ENCODE measurements at places on chromosomes 1 and 21.
A peak's percentile ranks its signal among the peaks of the same experiment; 100 is the strongest.

- no peak for DNase-seq
Measured at GRCh38 chr1:237981223-237981622, 90.5 kb upstream of the ZP4 start.

- peak; percentile 10 for DNase-seq
Measured at GRCh38 chr21:40373761-40374160, 473.2 kb downstream of the DSCAM start.

- peak; percentile 80 for DNase-seq
Measured at GRCh38 chr1:156926175-156926574, 5.7 kb downstream of the LRRC71 start.

DNA sequence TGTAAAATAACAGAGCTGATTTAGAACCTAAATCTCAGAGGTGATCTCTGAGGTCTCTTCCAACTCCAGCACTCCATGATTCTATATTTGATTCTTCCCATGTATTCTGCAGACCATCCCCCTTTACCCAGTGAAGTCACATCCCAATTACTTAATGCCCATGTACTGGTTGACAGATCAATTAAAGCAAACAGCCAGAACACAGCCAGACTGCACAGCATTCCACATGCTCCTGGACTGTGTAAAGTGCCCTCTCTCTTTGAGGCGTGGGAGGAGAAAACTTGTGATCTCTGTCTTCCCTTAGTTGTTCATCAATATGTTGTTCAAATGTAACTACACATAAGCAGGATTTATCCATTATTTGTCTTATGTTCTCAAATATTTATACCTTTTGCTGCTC, 18.1 kb downstream of the NOS1AP start:
- DNase-seq, result no peak

- DNase-seq, result no peak
Measured at GRCh38 chr1:22118291-22118992, 24.5 kb downstream of the WNT4 start.

DNA sequence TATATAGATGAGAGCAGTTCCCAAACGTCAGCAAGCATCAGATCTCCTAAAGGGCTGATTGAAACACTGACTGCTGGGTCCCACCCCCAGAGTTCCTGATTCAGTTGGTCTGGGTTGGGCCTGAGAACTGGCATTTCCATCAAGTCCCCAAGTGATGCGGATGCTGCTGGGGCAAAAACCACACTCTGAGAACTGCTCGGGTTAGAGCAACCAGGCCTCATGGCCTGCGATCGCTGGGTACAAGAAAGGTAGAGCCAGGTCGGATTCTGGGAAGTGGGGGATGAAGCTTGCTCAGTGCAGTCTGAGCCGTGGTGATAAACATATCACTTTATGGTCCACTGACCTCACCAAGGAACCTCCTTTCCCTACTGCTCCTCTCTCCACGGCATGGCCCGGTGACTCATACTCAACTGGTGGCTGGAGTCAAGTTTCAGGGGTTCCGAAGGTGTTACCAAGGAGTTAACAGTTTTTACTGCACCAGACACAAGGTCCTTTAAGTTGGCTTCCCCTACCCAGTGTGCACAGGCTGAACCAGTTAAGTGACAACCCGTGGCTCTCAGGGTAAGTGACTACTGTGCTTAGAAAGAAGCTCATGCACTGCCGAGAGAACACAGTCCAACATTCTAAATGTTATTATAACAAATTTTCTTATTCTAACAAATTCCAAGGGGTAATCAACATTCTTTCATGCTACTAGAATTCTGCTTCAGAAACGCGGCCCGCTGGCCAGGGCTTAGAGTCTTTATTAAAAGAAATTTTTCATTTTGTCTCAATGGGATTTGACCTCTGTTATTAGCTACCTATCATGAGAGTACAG, 153.5 kb downstream of the TGFBR3 start:
- DNase-seq, result peak; percentile 67

- DNase-seq, result peak; percentile 64
Measured at GRCh38 chr1:91546301-91546581, 45.6 kb downstream of the CDC7 start.

- DNase-seq, result no peak
Measured at GRCh38 chr1:66729119-66729518, 23.1 kb upstream of the DYNLT5 start.

DNA sequence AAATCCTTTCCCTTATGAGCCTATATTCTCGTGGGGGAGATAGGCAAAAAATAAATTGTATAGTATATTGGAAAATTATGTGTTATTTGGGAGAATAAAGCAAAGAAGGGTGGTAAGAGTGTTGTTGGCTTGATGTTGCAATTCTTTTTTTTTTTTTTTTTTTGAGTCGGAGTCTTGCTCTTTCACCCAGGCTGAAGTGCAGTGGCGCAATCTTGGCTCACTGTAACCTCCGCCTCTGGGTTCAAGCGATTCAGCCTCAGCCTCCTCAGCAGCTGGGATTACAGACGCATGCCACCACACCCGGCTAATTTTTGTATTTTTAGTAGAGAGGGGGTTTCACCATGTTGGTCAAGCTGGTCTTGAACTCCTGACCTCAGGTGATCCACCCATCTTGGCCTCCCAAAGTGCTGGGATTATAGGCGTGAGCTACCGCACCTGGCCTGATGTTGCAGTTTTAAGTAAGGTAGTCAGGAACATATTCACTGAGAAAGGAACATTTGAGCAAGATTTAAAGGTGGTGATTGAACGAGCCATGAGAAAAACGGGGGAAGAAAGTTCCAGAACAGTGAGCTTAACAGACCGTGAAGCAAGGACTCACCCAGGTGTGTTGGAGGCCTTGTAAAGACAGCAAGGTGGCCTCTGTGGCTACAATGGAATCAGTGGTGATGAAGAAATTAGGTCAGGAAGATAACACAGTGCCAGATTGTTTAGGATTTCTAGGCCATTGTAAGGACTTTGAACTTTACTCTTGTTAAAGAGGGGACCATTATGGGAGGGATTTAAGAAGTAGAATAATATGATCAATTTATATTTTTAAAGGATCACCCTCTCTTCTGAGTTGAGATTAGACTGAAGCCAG, 45.8 kb downstream of the RPRD2 start:
- no peak for DNase-seq

GRCh38 chr1:67372136-67372535, 58.1 kb downstream of the SERBP1 start:
- DNase-seq, result no peak

DNA sequence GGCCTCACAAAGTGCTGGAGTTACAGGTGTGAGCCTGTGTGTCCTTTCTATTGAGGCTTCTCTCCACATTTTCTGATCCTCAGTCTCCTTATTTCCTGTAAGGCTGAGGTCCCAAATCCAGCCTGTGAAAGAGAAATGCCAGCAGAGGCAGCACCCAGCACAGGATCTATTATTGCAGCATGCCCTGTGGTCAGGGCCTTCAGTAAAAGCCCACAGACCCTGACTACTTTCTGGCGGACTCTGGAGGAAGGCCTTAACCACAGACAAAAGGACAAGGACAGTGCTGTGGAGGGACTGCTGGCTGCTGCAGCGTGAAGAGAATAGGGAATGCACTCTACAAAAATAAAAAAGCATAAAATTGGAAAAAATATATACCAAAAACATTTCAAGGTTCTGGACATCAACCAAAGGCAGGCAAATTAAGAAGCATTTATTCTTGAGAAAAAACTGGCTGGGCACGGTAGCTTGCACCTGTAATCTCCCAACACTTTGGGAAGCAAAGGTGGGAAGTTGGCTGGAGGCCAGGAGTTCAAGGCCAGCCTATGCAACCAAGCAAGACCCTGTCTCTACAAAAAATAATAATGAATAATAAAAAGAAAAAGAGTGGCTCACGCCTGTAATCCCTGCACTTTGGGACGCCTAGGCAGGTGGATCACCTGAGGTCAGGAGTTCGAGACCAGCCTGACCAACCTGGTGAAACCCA, 9.4 kb upstream of the PGD start:
- DNase-seq, result no peak

DNA sequence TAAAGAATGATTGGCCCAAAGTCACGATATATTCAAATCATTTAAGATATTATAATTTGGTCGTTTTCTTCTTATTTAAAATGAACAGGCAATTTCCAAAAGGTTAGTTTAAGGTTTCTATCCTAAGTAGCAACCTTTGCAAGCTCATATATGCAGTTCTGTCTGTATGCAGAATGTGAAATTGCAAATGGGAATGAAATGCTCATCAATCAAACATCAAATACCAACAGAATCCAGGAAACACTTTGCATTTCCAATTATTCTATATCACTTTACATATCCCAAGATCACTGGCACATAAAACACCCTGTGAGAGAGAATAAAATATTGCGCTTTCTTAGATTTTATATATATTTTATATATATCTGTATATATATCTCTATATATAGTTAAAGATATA, 237.3 kb downstream of the NRIP1 start:
- no peak for DNase-seq

DNA sequence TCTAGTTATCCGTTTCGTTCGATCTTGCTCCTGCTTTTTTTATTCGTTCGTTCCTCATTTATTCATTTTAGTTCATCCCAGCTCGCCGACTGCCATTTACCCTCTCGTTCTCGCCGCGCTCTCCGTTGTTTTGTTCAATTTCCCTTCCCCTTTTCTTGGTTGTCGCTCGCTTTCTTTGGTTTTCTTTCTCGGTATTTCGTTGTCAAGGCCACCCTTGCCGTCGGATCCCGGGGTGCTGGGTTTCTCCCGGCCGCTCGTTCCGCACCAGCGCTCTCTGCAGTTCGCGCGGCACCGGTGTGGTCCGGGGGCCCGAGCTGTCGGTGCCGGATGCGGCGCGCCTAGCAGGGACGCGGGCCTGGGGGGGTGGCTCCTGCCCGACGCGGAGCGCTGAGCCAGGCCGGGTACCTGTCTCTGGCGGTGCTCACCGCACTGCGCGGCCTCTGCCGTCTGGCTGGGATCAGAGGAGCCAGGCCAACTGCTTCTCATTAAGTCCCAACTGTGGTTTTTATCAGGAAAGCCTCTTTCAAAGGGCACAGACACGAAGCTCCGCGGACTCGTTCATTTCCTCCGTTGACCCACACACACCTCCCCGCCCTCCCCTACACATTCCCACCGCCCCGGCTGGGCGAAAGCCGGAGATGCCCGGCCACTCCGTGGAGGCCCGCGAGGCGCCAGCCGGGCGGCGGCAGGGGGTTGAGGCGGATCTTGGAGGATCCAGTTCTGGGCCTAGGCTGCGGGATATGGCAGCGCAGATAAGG, 1.6 kb downstream of the ALX3 start:
- DNase-seq, result no peak

DNA sequence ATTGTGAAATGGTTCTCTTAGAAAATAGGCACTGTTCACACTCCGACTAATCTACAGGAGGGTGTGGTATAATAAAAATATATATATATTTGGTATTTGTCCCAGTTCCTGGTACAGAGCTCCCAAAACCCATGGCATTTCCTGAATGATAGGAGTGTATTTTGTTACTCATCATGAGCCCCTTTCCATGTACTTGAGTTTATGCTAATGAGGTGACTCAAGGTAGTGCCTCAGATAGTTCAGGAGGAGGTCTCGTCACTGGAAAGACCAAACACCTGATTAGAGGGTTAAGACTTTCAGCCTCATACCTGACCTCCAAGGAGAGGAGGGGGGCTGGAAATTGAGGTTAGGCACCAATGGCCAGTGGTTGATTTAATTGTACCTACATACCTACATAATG, 57.9 kb downstream of the TTC3 start:
- no peak for DNase-seq

DNA sequence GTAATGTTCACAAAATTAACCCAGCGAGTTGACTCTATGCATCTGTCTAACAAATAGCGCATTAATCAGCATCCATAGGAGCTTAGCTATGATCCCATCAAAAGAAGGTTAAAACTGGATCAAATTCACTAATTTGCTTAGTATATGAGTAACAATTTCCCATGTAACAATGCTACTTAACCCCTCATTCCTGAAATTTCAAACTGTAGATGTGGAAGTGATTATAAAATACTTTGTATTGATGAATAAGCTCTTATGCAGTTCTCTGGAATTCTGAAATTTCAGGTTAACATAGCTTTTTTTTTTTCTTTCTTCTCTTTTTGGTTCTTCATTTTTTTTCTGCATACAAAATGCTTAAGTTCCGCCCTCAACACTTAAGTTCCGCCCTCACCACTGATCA, 1272.7 kb downstream of the KCNT2 start:
- no peak for DNase-seq

DNA sequence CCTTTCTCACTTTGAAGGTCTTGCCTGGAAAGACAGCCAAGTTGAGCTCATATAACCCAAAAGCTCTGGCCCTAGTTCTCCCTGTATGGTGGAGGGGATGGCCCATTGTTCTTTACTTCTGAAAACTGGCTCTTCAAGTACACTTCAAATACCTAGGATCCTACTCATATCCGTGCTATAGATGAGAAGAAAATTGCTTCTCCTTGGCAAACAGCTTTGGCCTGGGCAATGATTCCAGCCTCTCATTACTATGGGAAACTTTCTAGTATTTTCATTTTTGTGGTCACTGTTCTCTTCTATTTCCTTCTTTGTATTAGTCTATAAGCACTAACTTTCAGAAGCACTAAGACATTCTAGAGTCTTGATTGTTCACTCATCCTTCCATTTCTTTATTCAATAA, 53.7 kb downstream of the ZNF697 start:
- peak; percentile 4 for DNase-seq

DNA sequence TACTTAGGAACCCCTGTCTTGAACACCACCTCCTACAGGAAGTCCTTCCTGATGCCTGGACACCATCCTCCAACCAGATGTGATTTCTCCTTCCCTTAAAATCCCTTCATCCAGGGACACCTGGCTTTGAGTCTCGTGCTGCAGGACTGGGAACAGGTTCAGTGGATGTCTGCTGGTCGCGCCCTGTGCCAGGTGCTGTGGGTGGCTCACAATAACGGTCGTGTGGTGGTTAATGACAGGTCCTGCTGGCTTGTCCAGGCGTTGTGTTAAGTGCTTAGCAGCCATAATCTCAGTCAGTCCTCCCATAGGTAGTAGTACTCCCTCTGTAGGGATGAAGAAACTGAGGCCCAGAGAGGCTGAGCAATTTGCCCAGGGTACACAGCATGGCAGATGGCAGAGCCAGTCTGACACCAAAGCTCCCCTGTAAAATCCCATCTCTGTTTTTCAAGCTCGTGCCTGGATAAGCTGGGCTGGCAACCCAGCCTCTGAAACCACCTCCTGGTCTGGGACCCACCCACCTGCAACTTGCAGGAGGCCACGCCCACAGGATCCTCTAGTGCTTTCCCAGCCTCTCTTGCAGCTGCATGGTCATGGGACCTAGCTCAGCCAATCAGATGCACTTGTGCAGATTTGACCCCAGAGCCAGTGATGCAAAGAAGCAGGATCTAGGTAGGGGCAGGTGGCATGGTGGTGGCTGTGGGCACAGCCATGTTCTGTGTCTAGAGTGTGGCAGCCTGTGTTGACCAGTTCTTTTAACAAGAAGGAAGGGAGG, 106.0 kb upstream of the IFFO2 start:
- peak; percentile 21 for DNase-seq

GRCh38 chr1:65825741-65826140, 33.0 kb downstream of the PDE4B start:
- no peak for DNase-seq

- no peak for DNase-seq
Measured at GRCh38 chr1:183651612-183652011, 1.5 kb downstream of the APOBEC4 start.

GRCh38 chr1:6014130-6014999, 22.1 kb upstream of the NPHP4 start:
- no peak for DNase-seq
